ENCODE measurements at places on chromosomes 4 and X.

- peak; percentile 2 for DNase-seq
Observed at GRCh38 chr4:33160126-33160525, 2440.0 kb downstream of the PCDH7 start.

DNA sequence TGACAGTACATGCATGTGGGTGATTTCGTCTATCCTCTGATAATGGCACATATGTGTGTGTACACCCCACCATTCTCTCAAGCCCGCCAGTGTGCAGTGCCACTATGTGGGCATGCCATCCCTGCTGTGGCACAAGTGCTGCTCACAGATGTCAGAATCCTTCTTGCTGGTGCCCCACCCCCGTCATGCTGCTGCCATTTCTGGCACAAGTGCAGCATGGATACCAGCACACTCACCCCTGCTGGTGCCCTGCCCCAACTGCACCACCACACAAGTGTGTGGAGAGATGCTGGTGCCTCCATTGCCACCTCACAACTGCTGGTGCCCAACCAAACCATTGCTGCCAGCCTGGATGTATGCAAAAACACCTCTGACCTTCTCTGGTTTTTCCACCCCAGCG lies 1133.8 kb downstream of the TECRL start:
- DNase-seq = no peak

DNA sequence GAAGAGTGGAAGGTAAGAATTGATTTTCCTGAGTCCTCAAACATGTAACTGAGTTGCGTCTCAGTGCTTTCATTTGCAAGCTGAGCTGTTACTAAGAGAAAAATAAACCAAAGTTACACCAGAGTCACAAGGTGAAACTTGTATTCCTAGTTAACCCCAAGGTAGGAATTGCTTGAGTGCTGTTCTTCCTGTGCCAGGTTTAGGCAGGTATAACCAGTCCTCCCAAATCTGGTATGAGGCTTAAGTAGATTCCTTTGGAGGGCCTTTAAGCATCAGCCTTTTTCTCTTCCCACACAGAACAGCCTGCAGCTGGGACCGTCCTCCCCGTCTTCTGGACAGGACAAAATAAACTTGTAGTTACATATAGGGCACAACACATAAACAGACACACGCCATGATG lies 2.3 kb upstream of the BTC start:
- no peak for DNase-seq

DNA sequence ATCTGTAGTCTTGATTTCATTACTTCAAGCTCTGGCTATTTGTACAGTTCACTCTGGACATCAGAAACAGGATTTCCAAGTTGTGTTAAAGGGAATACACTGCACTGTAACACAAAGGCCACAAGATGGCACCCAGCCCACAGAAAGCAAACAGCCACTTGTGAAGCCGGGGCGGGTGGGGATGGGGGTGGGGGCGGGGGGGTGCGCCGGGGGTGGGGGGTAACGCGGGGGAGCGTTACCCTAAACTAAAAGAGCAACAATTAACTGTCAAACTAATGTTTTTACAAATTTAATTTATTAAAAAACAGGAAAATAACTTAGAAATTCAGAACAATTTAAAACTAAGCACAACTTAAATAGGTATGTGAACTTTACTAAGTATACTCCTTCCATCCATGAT lies 27.3 kb downstream of the PRDX4 start:
- DNase-seq = peak; percentile 78

DNA sequence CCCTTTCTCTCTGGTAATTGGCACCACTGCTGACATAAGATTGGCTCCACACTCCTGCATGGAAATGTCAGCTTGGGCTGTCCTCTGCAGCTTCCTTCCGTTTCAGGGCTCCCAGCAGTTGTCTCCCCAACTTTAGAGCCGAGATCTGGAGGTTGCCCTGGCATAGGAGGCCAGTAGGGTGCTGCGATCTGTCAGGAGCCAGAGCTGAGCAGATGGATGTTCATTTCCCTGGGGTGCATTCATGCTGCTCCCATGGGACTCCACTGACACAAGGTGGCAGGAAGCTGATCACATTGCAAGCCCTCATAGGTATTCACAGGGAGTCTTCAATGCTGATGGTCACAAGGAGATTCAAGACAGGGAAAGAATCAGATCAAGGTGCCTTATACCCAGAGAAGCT lies 116.6 kb upstream of the RAI2 start:
- no peak for DNase-seq

DNA sequence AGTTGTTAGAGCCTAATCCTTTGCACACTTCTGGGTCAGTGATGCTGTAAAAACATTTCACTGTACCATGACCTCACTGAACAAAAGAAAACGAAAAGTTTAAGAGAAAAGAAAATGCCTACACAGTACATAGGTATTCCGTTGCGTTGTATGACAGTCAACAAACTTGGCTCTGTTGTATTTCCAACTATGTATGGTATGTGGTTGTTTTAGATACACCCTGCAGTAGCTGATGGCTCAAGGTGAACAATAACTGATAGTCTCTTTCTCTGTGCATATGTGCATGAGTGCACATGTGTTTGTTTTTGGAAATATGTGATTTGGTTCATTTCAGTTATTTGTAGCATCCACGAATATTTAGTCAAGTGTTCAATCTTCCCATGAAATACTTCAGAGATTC lies 176.0 kb downstream of the BMPR1B start:
- DNase-seq = no peak

DNA sequence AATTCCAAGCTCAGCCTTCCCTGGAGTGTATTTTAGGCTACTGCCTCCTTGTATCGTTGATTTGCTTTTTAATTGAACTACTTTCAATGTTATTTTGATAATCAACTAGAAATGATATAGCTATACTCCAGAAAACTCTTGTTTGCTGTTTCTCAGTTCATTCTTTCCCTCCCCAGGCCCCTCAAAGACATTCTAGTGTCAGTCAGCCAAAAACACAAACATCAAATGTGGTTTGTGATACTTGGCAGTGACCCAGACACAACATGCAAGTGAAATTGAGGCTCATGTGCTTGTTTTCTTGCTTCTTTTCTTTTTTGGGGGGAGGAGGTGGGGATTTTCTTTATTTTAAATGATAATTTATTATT lies 7.6 kb downstream of the FAT4 start:
- no peak for DNase-seq

DNA sequence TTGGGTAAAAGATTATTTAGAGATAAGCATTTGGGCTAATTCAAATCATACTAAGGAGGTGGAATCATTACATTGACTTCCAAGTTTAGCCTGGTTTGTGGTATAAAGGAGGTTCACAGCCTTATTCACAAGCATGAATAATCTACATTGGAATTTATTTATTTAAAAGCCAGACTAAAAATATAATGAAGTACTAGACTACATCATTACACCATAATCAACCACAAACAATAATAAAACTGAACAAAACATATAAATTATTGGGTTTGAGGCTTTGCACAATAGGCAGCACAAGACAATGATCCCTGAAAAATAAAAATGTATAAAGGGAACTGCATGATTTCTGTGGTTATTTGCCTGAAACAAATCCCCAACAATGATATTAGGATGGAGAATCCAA lies 314.0 kb downstream of the GBA3 start:
- DNase-seq = no peak

- DNase-seq = no peak
Observed at GRCh38 chrX:24204331-24204730, 54.8 kb downstream of the ZFX start.

DNA sequence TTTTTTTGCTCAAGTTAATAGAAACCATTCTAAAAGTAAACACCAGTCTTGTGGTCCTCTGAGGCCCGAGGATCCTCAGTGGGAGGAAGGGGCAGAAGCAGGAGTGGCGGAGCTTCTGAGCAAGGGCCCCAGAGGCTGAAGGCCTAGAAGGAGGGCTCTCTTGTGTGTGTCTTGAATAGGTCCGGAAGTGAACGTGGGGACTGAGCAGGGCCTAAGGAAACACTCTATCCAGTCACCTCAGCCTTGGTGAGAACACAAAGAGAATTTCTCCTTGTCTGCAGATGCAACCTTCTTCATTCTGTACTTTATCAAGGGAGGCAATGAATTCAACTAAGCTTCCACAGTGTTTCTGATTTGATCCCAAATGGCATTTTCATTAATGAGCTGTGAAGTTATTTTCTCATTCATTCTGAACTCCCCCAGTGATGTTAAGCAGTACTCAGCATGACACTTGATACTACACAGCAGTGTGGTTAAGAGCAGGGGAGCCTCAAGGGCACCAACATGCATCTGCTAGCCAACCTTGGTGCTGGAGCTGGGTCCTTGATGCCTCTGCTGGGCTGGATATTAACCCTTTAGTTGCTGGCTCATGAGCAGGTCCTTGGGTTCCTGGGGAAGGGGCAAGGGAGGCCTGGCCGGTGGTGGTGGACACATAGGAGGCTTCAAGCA lies 64.7 kb downstream of the RBM47 start:
- DNase-seq = peak; percentile 47

DNA sequence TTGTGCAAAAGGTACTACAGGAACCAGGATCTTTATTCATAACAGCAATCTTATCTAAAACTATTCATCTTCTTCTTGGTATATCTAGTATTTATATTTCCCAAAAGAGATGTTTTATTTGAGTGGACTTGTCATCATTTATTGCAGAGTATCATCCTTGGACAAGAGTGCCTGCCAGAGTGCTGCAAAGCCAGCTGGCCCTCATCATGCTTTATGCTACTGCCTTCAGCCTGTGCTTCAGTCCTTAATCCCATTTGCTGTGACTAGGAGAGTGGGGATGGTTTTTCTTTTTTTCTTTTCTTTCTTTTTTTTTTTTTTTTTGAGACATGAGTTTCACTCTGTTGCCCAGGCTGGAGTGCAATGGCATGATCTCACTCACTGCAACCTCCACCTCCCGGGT lies 33.5 kb upstream of the ELF2 start:
- no peak for DNase-seq

GRCh38 chr4:41199788-41200187 lies 14.6 kb downstream of the APBB2 start:
- DNase-seq = no peak

DNA sequence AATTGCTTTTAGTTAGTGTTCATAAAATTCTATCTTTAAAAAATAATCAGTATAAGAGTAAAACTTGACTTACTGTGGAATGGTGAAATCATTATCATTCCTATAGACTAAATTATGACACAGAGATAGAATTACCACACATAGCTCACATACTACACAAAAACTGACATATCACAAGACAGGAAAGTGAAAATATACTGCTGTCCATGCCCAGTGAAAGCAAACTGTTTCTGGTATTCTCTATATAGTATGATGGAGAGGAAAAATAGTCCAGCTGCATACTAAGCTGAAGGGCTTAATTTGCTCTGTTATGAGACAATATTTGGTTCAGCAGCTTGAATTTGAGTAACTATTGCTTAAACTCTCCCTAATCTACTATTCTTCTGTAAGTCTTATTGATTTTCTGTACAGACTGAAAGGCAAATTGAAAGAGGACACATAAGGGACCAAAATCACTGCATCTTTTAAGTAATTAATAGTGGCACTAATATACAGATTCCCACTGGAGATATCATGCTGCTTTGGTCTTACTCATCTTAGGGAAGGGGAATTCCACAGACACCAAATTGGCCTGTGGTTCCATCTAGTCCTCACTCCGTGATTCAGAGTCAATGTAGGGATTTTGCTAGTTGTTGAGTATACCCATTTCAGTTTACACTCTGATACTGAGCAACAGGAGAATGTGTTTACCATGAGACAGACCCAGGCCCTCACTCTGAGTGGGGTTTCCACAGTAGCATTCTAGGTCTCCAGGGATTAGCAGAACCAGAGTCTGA lies 47.4 kb upstream of the AGA start:
- no peak for DNase-seq

GRCh38 chr4:25095837-25096236 lies 64.4 kb downstream of the SEPSECS start:
- no peak for DNase-seq

- no peak for DNase-seq
Observed at GRCh38 chr4:148077581-148077980, 345.7 kb downstream of the ARHGAP10 start.

DNA sequence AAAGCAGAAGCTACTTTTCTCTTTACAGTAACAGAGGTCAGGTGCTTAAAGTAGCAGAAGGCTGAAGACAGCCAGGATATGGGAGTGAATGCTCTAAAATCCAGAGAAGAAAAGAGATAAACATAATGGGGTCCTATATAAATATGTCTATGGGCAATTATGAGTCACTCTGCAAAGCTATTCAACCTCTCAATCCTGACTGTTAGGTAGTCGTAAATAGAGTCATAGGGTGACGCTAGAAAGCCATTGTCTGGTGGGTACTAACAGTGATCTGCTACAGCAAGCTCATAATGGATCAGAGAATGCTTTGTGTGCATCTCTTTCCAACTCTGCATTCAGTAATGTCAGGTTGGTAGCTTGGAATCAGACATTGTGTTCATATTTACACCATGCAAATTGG lies 53.5 kb upstream of the PDE5A start:
- no peak for DNase-seq

- DNase-seq = no peak
Observed at GRCh38 chr4:118972167-118972566, 83.5 kb downstream of the SYNPO2 start.

DNA sequence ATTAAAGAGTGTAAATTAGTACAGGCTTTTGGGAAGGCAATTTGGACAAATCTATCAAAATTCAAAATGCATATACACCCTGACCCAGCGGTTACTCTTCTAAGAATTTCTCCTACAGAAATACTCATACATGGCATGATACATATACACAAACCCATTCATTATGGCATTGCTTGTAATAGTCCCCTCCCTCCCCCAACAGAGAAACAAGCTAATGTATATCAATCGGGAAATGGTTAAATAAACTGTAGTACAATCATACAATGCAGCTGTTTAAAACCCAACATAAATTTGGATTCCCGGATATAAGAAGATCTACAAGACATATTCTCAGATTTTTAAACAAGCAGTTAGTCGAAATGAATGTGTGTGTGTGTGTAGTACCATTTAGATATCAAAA lies 808 bp downstream of the HUWE1 start:
- DNase-seq = no peak

All from H7 (cell line).